SHP77 treated with DMSO at 0.1 percent for 48 hours (cell line): ENCODE measurements at places on chromosomes 6 and 20.

GRCh38 chr20:64160118-64160517 is 4.1 kb upstream of the MYT1 start:
- no peak for DNase-seq

DNA sequence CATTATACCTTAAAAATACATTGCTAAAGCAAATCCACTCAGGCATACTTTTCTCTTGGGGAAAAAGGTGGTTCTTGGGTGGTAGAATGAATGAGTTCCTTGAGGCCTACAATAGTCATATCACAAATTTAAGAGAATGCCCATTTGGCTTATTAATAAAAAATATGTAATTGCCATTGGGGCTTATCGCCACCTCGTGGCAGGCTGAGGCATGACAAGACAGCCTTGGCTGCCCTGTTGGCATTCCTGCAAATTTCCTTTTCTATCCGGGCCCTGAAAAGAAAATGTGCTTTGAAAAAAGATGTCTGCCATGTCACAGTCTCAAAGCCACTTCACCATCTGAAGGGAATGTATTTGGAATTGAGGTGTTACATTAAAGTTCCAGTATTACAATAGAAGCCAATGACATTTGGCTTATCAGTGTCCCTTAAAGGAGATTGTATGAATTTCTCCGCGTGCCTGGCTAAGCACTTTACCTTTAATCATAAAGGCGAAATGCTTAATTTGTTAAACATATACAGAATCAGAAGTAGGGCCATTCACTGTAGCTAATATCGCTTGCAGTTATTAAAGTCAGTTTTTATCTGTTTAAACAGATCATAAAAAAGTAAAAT is 188.3 kb upstream of the ZFP64 start:
- DNase-seq = no peak

DNA sequence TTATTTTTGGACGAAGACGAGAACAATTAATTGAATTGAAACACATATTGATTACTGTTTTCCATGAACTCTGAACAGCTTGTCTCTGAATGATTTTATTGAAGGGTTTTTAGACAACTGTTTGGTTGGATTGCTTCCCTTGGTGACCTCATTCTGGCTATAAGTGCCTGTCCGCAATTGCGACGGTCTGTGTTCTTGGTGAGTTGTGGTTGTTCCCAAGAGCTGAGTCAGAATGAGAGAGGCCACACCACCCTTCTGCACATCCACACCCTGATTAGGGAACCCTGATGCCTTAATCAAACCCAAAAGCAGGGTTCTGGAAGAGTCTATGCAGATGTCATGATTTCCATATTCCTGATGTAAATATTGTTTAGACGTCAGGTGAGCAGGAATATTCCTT is 747.0 kb downstream of the PTPRT start:
- DNase-seq = no peak

DNA sequence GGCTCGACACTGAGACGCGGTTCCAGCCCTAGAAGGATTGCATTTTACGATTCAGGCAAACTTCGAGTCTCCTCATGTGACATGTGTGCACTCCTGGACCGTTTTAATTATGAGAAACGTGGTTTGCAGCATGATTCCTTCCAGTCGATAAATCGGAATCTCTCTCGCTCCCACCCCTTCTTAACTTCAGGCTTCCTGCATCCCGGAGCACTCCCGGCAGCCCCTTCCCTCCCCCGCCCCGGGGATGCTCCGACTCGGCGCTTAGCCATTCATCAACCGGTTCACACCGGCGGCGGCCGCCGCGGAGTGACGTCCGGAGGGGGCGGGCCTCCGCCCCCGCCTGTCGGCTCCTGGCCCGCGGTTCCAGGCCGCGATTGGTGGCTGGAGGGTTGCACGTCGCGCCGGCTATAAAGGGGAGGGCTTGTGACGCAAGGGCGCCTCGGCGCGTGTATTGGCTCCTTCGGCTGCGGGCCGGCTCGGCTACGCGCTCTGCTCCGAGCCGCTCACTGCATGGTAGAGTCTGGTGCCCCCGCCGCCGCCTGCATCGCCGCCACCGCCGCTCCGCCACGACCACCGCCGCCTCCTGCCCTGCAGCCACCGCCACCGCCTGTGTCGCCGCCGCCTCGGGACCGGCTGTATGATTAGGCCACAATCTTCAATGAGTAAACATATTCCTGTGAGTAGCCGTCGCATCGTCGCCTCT is at the start of the genes LOC128125822 and PTP4A1:
TSS of gene LOC128125822 (plus strand) at position 437 of the 703 bp plus-strand sequence.
TSS of gene PTP4A1 (plus strand) at position 437 of the 703 bp plus-strand sequence. CDS start 4,401 bp downstream, outside the sequence.
- peak; percentile 85 for DNase-seq

GRCh38 chr6:162377735-162378134 is 349.8 kb downstream of the PRKN start:
- no peak for DNase-seq

GRCh38 chr6:34556031-34556471 is at the start of gene SPDEF:
TSS of gene SPDEF (minus strand) at chr6:34556329. CDS start at chr6:34544455, 11,874 bp downstream.
- DNase-seq = no peak

DNA sequence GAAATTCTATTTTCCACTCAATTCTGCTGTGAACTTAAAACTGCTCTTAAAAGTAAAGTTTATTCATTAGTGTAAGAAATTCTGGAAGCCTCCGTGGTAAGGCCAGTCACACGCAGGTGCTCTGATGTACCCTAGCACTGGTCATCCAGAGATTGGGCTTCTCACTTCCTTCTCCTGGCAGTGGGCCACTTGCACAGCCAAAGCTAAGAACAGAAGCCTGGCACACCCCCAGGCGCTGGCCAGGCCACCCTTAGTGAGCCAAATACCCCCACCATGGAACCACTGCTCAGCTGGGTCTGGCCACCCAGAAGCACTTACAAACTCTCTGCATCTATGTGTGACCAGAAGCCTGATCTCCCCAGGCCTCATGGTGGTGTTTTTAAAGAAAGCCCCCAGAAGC is 35.3 kb upstream of the ARFGEF2 start:
- no peak for DNase-seq

GRCh38 chr6:96542702-96543101 is 20.2 kb upstream of the FHL5 start:
- DNase-seq = no peak

- no peak for DNase-seq
Measured at GRCh38 chr6:151288712-151289398, 49.1 kb downstream of the AKAP12 start.

- no peak for DNase-seq
Measured at GRCh38 chr6:3701631-3702030, 49.9 kb downstream of the PXDC1 start.

GRCh38 chr6:37745748-37746147 is 48.1 kb upstream of the MDGA1 start:
- no peak for DNase-seq

GRCh38 chr6:37004044-37004980 is 1.1 kb upstream of the FGD2 start:
- DNase-seq = no peak

- DNase-seq = no peak
Measured at GRCh38 chr6:160221918-160222317, 36.7 kb downstream of the SLC22A2 start.

DNA sequence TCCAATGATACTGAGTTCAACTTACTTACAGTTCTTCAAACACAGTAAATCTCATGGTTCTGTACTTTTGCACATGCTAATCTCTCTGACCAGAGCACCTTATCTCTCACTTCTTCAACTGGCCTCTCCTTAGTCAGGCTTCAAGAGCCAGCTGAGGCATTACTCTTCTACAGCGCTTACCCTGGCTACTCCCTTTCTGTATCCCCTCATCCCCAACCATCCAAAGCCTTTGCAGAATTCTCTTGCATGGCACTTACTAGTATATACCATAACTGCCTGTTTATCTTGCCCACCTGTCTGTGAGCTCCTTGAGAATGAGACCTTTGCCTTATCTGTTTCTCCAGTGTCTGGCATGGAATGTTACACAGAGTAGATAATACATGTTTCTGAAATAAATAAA is 49.2 kb downstream of the SESN1 start:
- DNase-seq = no peak

GRCh38 chr6:34412016-34412415 is 13.9 kb downstream of the RPS10 start:
- DNase-seq = no peak

- no peak for DNase-seq
Measured at GRCh38 chr6:36232172-36232571, 35.6 kb downstream of the BRPF3 start.

GRCh38 chr20:44083220-44083933 is 103.6 kb downstream of the JPH2 start:
- peak; percentile 63 for DNase-seq

GRCh38 chr6:20630136-20630535 is 95.9 kb downstream of the CDKAL1 start:
- no peak for DNase-seq

DNA sequence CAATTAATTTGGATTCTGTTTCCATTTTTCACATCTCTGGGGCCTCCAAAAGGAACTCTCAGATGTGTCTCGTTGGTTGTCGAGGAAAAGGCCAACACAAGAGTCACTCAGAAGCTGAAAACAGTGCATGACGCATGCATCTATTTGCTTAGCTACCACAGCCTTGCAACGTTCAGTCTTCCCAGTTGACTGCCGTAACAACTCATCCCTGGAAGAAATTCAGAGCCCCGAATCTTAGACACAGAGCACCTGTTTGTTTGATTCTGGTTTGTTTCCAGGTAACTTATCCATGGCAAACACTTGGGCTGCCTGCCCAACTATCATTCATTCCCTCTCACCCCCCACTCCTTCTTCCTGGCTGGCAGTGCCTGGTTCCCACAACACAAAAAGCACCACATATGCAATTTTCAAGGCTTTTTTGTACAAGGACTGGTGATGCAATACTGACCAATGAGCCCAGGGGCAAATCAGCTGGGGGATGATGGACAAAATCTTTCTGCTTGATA is 60.5 kb downstream of the ZMYND8 start:
- DNase-seq = no peak

- no peak for DNase-seq
Measured at GRCh38 chr6:51199733-51200260, 381.1 kb downstream of the TFAP2B start.

DNA sequence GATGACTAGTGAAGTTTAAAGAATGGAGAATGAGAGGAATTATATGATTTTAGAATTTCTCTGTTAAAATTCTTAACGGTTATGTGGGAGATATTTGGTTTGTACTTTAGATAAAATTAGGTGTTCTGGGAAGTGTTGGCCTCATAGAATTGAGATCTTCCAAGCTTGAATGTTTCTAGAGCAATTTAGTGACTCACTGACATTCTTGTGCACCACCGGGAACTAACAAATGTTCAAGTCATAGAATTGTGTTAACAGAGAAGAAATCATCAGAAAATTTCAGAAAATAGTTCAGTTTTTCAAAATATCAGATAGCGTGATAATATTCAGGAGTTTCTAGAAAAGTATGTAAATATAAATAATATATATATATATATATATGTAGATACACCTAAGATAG is 67.9 kb upstream of the BMP5 start:
- no peak for DNase-seq

- no peak for DNase-seq
Measured at GRCh38 chr6:170453586-170454511, 99.3 kb downstream of the PSMB1 start.

- DNase-seq = peak; percentile 24
Measured at GRCh38 chr6:88165087-88165843, 882 bp downstream of the CNR1 start.

GRCh38 chr20:1555952-1556351 is 1.6 kb downstream of the SIRPD start:
- no peak for DNase-seq

DNA sequence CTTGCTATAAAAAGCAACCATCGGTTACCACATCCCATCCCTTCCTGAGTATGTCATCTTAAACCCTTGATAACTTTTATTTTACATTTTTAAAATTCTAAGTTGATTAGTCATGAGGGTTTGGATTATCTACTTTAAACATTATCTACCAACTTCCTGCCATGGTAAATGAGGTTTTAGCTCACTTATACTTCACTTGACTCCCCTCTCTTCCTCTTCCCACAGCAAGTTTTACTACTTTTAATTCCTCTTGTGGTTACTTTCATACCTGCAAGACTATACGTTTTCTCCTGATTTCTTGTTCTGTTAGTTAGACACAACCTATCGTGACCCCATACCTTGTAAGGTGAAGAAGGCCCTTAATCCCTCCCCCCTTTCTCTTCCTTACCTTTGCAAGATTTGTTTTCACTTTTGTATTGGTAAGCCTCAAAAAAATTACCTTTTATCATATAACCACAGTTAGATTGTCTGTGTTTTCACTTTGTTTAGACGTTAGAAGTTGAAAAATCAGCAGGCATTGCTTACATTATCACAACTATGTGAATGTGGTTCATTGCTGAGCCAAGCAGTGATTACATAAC is 60.1 kb upstream of the OGFRL1 start:
- no peak for DNase-seq

DNA sequence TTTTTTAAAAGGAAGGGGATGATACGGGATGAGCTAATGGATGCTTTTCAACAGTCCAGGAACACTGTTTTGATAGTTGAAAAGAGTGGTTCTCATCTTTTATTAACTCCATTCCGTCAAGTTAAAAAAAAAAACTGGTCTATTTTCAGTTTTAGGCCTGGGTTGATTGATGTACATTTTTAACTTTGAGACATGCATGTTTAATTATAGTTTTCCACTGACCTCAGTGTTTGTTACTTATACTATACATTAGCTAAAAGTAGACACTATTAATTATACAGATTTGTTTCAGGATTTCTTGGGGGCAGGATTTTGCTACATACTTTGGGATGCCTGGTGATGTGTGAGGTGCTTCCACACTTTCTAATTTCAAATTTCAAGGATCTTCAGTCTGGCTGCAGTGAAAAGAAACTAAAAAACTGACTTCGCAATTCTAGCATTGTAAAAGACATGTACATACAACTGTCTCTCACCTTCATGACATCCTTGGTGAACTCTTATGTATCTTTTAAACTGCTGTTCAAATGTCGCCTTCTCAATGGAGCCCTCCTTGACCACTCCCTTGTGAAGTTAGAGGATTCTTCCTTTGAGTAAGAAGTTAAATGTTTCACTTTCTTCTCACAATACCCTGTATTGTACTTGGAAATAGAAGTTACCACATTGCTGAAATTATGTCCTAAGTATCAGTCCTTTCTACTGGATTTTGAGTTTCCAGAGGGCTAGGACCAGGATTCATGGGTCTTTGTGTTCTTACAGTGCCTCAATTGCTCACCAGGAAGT is 101.7 kb downstream of the TSHZ2 start:
- DNase-seq = no peak

- DNase-seq = no peak
Measured at GRCh38 chr20:55478724-55479450, 526.4 kb downstream of the CBLN4 start.

DNA sequence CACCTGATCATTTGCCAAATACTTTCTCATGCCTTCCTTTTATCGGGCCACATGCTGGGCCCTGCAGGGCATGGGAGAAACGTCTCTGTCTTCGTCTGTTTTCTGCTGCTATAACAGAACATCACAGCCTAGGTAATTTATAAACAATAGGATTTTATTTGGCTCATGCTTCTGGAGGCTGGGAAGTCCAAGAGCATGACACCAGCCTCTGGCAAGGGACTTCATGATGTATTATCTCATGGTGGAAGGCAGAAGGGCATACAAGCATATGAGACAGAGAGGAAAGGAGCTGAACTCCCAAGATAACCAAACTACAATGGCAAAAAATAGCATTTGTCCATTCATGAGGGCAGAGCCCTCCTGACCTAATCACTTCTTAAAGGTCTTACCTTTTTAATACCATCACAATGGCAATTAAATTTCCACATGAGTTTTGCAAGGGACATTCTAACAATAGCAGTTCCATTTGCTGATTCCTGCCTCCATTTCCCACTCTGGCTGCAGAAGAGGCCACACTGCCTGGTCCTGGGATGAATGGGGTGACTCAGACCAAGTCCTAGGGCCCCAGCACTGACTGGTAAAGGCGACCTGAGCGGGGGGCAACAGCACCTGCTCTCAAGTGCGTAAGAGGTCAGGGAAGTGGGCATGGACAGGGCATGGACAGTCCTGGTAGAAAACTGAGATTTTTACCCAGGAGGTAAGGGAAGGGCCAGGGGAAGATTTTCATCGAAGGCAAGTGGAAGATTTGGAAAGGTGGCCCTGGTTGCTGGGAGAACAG is 5.1 kb upstream of the ZBP1 start:
- DNase-seq = no peak
